ELF-1 (cell line): ENCODE measurements at places on chromosomes 2 and 18.
A peak's percentile ranks its signal among the peaks of the same experiment; 100 is the strongest.

DNA sequence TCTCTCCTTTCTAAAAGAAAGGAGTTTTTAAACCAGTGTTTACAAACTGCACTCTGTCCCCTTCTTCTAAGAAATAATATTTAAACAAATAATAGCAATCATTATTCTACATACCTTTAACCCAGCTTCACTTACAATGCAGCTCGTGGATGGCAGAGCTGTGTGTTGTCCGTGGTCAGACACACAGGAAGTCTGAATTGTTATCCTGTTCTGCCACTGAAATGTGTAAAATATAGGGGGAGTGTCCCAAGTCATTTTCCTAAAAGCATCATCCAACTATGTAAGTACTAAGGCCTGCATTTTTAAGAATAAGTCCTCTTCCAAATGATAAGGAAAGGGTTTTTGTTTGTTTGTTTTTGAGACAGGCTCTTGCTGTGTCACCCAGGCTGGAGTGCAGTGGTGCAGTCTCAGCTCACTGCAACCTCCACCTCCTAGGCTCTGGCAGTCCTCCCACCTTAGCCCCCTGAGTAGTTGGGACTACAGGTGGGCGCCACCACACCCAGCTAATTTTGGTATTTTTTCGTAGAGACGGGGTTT lies 2.7 kb upstream of the PPP4R1 start:
- DNase-seq = no peak

- DNase-seq = no peak
These were observed 287.5 kb downstream of the TCF4 start for GRCh38 chr18:55300421-55300935.

GRCh38 chr2:95730813-95731212 lies 139.0 kb downstream of the TRIM43 start:
- DNase-seq = peak; percentile 3

DNA sequence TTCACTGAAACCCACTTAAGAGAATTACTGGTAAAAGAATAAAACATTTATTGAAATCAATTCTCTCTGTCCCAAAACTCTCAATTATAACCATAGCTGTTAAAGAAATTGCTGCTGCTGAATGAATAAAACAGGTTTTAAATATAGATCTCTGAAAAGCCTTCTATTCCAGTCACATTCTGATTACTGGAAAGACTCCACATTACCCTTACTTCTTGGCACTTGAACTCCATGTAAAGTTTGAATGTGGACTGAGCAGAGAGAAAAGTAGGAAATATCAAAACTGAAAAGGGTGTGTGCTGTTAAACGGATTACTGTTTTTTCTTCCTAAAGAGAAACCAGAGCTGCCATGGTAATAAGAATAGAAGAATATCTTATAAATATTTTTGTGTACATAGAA lies 655.3 kb upstream of the SETBP1 start:
- DNase-seq = no peak

- no peak for DNase-seq
These were observed 262.2 kb upstream of the ZNF521 start for GRCh38 chr18:25614168-25614567.

GRCh38 chr2:119859528-119859927 lies 99.8 kb downstream of the PTPN4 start:
- DNase-seq = no peak

DNA sequence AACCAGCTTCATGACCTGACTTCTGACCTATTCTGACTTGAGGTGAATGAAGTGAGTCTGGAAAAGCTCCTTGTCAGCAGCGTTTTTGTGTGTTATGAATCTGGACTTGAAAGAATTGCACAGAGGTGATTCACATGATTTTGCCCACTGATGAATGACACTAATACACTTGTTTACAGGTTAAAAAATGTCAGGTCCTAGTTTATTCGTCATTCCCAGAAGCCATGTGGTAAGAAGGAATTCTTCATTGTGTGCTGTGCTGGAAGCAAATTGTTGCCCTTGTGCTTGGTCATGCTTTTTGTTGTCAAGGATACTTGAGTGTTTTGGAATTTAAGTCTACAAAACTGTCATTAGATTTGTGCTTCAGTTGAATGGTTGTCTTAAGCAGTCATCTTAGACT lies 15.5 kb downstream of the SEC11C start:
- no peak for DNase-seq

GRCh38 chr2:39583781-39584180 lies 81.9 kb upstream of the TMEM178A start:
- DNase-seq = no peak

DNA sequence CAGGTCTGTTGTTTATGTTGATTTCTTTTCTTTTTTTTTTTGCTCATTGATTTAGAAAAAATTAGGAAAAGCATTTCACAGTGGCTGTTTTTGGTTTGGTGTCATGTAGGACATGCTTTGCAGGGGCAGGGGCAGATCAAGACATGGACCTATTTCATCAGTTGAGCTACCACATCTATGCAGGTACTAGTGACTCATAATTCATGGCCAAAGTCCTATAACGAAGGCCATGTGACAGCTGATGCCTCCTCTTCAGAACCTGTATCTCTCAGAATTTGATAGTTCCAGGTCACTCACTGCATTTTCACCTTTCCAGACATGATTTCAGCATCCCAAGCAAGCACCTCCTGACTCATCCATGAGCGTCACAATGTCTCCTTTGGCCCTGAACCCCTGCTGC lies 195.8 kb downstream of the ALK start:
- no peak for DNase-seq

DNA sequence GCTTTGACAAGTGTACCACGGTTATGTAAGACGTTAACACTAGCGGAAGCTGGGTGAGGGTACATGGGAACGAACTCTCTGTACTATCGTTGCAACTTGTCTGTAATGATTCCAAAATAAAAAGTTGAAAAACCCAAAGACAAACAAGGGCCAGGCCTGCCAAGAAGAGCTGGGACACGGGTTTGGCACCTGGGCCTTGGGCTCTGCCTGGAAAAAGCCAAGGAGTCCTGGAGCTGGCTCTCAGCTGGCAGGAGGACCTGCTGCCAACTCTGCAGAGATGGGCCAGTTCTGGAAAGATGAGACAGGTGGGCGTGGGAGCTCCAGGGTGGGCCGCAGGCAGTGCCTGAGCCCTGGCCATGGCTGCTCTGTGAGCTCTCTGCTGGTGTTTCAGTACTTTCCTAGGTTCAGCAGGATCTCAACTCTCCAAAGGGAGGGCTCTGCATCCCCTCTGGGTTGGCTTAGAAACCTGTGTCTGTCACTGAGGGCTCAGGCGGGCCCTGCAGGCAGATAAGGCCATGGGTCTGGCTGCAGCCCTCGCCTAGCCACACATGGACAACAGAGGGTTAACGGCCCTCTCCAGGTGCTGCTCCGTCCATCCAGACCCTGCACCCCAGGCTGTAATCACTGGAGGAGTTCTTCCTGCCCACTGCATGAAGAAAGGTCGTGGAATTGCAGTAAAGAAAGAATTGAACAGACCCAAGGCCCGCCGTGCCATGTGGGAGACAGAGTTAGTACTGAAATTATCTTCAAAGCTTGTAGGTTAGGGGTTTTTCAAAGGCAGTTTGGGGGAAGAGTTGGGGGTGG lies 89.9 kb downstream of the RHOB start:
- peak; percentile 86 for DNase-seq

DNA sequence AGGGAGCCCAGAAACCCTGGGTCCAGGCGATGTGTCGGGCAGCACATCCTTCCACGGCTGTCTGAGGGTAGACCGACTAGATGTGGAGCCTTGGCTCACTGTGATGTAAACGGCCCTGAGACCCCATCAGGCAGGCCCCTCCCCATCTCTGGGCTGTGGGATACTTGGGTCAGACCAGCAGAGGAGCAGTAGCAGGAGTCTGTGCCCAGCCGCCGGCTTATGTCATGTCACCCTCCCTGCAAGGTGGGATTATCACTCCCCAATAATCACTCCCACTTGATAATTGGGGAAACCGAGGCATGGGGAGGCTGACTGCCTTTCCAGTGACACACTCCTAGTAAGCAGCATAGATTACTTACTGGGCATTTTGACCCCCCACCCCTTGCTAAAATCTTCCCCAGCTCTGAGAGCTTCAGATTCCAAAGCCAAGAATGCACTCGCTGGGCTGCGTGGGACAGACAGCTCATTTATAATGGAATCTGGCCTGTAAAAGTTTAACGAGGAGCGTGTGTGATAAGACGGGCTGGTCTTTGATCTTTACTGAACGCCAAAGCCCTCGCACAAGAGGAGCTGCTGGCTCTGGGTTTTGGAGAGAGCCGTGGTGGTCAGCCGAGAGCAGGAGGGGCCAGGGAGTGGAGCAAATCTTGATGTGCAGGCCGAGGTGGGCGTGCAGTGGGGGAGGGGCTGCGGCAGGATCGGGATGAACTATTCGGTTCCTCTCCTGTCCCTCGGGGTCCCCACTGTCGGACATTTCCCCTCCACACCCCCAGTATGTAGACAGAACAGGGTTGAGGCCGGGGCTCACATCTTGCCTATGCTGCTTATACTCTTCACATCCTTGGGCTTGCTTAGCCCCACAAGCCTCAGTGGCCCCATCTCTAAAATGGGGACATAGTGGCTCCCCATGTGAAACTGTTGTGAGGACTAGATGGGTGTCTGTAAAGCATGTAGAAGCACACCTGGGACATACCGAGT lies 200.0 kb downstream of the GLI2 start:
- peak; percentile 89 for DNase-seq

- no peak for DNase-seq
These were observed 508.2 kb upstream of the DSEL start for GRCh38 chr18:68024716-68025115.

- peak; percentile 77 for DNase-seq
These were observed 10.3 kb upstream of the HOXD1 start for GRCh38 chr2:176178038-176178756.

- no peak for DNase-seq
These were observed 42.6 kb upstream of the RAPGEF4 start for GRCh38 chr2:172693037-172693436.

DNA sequence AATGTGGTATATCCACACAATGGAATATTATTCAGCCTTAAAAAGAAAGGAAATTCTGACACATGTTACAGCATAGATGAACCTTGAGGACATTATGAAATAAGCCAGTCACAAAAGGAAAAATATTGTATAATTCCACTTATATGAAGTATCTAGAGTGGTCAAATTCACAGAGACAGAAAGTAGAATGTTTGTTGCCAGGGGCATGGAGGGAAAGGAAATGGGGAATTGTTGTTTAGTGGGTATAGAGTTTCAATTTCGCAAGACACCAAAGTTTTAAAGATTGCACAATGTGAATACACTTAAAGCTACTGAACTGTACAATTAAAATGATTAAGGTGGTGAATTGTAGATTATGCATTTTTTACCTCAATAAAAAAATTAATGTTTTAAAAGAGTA lies 92.9 kb downstream of the TXNL1 start:
- DNase-seq = no peak

- no peak for DNase-seq
These were observed 177.5 kb downstream of the INO80D start for GRCh38 chr2:205908212-205909183.

- no peak for DNase-seq
These were observed 36.0 kb downstream of the SERTAD2 start for GRCh38 chr2:64617631-64618151.

- DNase-seq = no peak
These were observed 162.6 kb upstream of the FN1 start for GRCh38 chr2:215598376-215598975.

- DNase-seq = no peak
These were observed 11.8 kb downstream of the ERFE start for GRCh38 chr2:238170386-238171071.

GRCh38 chr2:22450831-22451230 lies 934.1 kb upstream of the KLHL29 start:
- DNase-seq = no peak

DNA sequence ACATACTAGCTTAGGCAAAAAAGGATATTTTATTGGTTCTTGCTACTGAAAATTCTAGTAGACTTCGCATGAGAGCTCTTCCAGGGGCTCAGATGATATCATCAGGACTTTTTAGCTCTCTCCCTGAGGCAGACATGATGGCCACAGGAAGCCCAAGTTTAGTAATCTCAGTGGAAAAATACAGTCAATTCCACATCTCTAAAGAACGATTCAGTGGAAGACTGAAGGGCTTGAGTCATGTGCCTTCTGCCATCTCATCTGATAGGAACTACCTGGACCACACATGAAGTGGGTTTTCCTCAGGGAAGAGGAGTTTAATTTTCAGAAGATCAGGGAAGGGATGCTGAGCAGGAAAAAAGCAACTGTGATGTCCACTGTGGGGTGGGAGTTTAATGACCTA lies 117.3 kb downstream of the TTC27 start:
- no peak for DNase-seq

- peak; percentile 14 for DNase-seq
These were observed 40.7 kb upstream of the C2orf66 start for GRCh38 chr2:196849895-196850294.

- DNase-seq = peak; percentile 88
These were observed 3.1 kb upstream of the SP5 start for GRCh38 chr2:170711774-170712652.

- DNase-seq = no peak
These were observed 665.8 kb upstream of the ID2 start for GRCh38 chr2:8015848-8016600.

- DNase-seq = no peak
These were observed 578.6 kb downstream of the PIK3C3 start for GRCh38 chr18:42533616-42534015.

DNA sequence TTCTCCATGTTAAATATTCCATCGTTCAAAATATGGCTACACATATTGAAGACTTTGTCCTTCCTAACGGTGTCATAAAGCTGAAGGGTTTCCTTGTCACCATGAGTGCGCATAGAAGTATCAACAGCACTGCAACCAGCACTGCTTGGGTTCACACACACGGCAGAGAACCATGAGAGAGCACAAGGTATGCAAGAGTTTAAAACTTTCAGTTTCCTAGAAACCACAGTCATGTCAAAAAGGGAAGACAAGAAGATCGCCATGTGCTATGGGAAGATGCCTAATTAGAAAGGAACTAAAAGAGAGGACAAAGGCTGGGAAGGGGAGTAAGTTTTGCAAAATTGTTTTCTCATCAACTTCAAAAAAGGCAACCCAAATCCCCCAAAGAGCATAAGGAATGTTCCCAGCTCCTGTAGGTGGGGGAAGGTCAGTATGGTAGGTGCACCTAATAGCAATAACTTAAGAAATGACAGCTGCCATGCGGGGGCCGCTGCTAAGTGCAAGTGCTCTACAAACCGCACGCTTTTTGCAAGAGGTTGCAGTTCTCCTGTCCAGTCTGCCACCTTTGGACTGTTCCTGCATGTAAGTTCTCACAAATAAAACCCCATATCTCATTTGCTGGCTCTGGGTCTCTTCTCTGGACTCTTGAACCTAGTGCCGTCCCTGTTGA lies 136.8 kb downstream of the TMEM163 start:
- no peak for DNase-seq

GRCh38 chr2:234795272-234795920 lies 156.4 kb upstream of the SH3BP4 start:
- DNase-seq = no peak

GRCh38 chr2:29119211-29119610 lies 4.0 kb downstream of the CLIP4 start:
- DNase-seq = no peak

DNA sequence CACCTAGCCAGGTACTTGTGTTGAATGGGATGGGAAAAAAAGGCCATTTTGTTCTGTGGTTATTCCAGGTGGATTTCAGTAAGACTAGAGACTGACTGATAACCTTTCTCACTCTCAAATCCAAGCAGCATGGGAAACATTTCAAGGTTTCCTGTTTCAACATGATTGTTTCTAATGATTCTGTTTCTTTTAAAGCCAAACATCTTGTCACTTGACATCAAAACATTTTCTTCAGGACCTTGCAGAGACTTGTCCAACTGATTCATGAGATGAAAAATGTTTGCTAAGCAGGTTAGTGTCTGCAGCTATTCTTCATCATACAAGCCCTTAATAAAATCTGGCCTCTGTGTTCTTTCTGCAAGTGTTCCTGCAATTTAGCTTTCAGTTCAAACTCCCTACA lies 456.5 kb upstream of the CWC22 start:
- DNase-seq = no peak

GRCh38 chr2:21928292-21928691 lies 804.5 kb downstream of the TDRD15 start:
- DNase-seq = no peak
